ENCODE measurements at places on chromosomes 12 and 14.
A peak's percentile ranks its signal among the peaks of the same experiment; 100 is the strongest.

DNA sequence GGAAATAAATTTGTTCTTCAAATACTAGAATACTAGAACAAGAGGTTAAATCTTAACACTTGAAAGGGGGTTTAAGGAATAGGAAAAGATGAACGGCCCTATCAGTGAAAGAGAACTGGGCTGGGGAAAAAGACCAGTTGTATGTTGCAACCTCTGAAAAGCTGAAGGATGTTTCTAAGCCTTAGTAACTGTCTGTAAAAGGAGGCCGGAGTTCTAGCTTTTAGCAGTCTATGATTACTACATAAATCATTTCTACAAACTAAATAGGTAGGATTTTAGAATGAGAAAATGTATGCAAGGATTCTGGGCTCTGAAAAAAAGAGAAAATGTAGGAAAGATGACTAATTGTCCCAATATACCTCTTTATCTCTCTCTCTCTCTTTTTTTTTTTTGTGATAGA is 4.9 kb downstream of the CERS5 start:
- DNase-seq = no peak

DNA sequence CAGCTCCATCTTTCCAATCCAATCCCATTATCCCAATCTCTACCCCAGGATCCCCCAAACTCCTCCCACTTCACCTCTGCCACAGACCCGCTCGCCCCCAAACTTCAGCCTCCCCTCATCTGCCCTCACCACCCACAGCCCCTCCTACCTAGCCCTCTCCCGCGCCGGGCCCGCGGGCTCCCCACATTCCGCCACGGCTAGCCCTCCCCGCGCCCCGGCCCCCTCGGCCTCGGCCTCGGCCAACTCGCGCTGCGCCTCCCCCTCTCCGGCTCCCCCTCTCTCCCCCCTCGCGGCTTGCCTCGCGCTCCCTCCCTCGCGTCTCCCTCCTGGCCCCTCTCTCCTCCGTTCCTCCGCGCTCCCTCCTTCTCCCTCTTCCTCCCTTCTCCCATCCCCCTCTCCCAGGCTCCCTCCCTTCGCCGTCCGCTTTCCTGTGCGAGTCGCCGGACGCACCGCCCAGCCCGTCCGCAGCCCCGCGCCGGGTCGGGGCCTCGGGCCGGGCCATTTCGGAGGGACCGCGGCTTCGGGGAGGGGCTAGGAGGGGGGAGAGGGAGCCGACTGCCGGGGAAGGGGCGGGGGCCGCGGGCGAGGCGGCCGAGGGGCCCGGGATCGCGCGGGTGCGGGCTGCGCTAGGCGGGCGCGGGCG is at the start of gene ATN1:
ATN1 (plus strand) TSS at position 581 of the 643 bp plus-strand sequence. CDS start 6,043 bp downstream, outside the sequence.
- DNase-seq = peak; percentile 25

DNA sequence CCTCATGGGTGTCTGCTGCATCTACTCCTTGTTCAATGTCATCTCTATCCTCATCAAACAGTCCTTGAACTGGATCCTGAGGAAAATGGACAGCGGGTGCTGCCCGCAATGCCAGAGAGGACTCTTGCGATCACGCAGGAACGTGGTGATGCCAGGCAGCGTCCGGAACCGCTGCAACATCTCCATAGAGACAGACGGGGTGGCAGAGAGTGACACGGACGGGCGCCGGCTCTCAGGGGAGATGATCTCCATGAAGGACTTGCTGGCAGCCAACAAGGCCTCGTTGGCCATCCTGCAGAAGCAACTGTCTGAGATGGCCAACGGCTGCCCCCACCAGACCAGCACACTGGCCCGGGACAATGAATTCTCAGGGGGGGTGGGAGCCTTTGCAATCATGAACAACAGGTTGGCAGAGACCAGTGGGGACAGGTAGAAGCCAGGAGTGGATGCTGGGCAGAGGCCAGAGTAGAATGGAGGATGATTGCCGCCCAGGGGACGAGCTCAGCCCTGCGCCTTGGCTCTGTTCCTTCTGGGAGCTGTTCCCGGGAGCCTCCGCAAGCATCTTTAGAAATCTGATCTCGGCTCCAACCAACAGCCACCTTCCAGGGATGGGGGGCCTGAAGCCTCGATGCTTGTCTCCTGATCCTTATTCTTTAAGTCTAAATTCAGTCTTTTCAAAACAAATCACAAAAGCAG is 71.6 kb upstream of the PSMC1 start:
- no peak for DNase-seq

DNA sequence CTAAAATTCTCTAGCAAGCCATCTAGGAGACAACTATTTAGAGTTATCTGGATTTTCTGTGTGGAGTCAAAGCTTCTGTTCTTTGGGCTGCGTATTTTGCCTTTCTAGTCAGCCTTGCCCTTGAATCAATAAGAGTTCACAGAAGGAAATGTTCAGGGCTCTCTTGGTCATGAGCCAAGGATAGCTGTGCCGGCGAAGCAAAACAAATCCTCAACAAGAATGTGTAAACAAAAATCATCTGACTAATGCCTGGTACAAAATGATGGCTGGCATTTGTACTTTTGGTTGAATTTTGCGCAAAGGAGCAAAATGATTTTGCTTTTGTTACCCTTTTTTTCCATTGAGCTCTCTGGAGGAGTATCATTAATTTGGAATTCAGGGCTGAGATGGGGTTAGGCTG is 171.1 kb downstream of the DACT1 start:
- peak; percentile 35 for DNase-seq

DNA sequence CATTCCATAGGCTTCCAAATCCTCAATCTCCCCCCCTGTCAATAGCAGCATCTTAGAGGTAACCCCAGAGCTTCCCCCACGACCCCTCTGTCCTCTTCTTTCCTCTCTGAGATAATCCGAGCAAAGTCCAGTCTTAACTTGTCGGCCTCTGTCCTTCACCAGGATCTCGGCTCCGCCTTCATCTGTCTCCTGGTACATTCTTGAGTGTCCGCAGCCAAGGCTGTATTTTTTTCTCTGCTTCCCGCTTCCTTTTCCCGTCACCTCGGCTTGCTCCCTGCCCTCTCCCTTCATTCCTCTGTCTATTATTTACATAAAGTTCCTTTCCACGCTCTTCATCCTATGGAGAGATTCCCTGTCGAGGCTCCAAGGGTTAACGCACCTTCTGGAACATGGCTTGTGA is 153.9 kb upstream of the GSC start:
- DNase-seq = no peak

DNA sequence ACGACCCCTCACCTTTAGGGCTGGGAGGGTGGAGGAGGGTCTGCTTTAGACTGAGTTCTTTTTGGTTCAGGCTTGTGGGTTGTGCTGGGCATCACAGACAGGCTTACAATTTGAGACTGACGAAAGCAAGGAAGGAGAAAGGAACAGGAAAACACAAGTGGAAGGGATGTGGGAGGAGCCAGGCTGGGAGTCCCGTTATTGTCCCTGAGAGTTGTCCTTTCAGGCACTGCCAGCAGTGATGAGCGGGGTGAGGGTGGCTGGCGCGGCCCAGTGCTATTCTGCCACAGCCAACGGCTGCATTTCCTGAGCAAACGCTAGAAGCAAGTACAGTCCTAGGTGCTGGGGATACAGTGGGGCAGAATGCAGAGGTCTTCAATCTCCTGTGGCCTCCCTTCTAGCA is 29.2 kb upstream of the TSPAN9 start:
- no peak for DNase-seq

DNA sequence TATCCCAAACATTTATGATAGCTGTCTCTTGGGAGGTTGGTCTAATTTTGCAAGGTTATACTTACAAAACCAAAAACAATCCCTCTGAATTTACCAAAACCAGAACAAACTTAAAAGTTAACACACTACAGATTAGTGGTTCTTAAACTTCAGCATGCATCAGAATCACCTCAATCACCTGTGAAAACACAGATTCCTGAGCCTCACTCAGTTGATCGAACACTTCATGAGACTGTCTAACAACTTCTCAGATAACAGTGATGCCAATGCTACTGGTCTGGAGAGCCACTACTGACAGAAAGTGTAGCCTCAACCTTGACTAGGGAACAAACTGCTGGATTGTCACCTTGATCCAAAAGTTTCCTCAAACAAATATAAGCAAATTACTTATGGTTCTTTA is 44.2 kb downstream of the ATP2B1 start:
- no peak for DNase-seq

GRCh38 chr12:93191956-93192355 is 185.8 kb upstream of the NUDT4 start:
- peak; percentile 89 for DNase-seq

DNA sequence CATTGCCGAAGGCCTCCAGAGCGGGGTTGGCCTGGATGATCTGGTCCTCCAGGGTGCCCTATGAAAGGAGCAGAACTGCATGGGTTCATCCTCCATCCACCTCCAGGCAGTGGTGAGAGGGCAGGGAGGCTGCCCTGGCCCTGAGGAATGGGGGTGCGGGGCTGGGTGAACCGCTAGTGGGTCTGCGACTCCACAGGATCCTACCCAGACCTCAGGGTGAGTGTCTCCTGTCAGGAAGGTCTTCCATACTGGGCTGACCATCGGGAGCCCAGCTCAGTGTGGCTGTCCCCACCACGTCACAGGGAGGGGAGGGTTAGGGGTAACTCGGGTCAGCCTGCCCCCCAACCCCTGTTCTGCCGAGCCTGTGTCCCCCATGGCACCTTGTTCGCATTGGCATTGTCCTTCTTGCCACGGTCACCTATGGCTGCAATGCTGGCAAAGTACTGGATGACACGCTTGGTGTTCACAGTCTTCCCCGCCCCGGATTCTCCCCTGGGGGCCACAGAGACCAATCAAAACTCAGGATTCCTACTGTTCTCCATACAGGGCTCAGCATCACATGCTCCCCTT is 3.7 kb downstream of the MYH6 start:
- DNase-seq = no peak

- DNase-seq = no peak
These were observed 43.4 kb upstream of the AMN1 start for GRCh38 chr12:31772186-31772585.

GRCh38 chr12:1993871-1994371 is 10.3 kb downstream of the DCP1B start:
- DNase-seq = no peak

GRCh38 chr12:131138638-131139362 is 185.1 kb downstream of the ADGRD1 start:
- no peak for DNase-seq

- DNase-seq = no peak
These were observed 46.9 kb downstream of the ZDHHC17 start for GRCh38 chr12:76810671-76811419.

GRCh38 chr14:79383475-79383874 is 827.8 kb downstream of the DIO2 start:
- DNase-seq = no peak

- DNase-seq = no peak
These were observed 181.3 kb upstream of the SLC38A2 start for GRCh38 chr12:46553911-46554310.

DNA sequence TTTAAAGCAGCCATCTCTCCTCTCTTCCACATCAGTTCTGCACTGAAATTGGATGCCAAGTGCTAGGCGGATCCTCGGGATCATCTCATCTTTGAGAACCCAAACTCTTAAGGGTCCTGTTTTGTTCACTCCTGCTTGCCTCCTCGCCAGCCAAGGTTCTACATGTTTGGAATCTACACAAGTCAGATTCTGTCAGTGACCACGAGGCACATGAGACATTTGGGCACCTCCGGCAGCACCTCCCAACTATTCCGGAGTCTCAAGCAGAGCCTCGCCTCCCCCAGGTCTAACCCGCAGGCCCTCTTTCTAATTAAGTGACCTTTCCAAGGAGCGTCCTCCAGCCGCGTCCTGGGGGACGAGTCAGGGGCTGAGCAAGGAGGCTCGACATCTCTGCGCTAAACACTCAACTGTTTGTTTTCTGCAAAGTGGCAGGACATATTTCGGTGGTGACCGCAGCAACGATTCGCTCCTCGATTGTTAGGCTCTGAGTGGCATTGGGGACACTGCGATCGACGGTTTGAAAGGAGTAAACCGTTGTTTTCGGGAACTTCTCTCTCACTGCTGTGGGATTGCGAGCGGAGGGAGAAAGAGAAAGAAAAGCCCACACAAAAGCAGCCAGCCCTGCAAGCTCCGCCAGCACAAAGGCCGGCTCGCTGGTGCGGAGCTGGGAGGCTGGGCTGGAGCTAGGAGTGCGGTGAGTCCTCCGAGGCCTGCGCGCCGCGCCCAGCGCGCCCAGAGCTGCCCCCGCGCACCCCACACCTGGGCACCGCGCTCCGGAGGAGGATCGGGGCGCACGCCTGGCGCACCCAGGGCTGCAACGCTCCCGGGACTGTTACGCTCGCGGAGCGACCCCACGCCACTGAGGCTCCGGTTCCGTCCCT is 640 bp downstream of the ARMH4 start:
- no peak for DNase-seq

- DNase-seq = no peak
These were observed 152.2 kb upstream of the RASSF8 start for GRCh38 chr12:25806271-25806670.

GRCh38 chr12:3493043-3493858 is 2.2 kb downstream of the PRMT8 start:
- no peak for DNase-seq

- DNase-seq = no peak
These were observed 447.9 kb upstream of the TMEM132C start for GRCh38 chr12:127819056-127819455.

Measured in GM04503 (cell line).